Activated T-cell treated with anti-CD3 and anti-CD28 coated beads for 24 hours (primary cell): ENCODE measurements at places on chromosomes 5 and 9.
A peak's percentile ranks its signal among the peaks of the same experiment; 100 is the strongest.

- no peak for DNase-seq
These were observed 6.7 kb upstream of the BICD2 start for GRCh38 chr9:92771309-92771708.

DNA sequence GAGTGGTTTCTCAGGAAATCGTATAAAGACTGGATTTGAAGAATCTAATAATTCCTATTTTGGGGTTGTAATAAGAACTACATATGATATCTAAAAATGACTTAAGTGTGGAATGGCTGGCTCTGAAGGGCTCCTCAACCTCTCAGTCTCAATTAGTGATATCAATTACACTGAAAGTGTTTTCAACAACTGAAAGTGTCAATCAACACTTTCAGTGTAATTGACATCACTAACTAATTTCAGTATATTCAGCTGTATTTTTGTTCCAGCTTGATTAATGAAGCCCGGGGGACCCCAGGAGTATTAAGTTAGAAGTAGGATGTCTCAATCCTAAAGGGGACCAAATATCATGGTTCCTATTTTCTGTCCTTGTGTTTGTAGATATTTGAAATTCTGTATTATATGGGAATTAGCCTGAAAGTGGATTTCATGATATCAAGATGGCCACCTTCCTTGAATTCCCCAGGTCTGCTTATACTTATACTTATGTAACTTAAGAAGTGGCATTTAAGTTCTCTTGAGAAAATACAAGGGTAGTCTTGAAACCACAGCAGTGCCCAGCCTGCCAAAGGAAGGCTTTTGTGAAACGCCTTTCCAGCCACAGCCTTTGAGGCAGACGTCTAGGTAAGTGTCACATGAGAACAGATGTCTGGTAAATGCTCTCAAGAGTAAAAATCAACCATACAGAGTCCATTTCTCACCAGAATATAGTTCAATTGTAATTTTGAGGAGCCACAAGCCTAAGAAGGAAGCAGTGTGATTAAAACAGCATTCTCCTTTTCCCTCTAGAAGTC, 4.6 kb downstream of the BASP1 start:
- DNase-seq: no peak

GRCh38 chr5:134422791-134423365, 11.2 kb upstream of the CDKN2AIPNL start:
- DNase-seq: no peak

- no peak for DNase-seq
These were observed 2002.2 kb upstream of the ACO1 start for GRCh38 chr9:30382271-30382670.

DNA sequence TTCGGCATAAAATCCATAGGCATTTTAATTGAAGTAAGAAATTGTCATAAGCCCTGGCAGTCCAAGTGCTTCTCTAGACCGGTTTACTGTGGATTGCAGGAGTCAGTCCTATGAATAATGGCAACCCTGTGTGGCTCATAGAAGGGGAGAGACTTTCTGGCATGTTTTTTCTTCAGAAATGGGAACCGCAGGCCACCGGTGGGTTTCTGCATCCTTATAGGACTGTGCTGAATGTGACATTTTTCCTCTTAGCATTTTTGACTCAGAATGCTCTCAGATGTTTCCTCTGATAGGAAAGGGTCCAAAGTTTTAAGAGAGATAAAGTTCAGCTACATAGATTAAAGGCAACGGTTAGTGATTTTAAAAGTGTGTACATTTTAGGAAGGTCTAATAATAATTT, 6.3 kb downstream of the DAPK1 start:
- DNase-seq: no peak

DNA sequence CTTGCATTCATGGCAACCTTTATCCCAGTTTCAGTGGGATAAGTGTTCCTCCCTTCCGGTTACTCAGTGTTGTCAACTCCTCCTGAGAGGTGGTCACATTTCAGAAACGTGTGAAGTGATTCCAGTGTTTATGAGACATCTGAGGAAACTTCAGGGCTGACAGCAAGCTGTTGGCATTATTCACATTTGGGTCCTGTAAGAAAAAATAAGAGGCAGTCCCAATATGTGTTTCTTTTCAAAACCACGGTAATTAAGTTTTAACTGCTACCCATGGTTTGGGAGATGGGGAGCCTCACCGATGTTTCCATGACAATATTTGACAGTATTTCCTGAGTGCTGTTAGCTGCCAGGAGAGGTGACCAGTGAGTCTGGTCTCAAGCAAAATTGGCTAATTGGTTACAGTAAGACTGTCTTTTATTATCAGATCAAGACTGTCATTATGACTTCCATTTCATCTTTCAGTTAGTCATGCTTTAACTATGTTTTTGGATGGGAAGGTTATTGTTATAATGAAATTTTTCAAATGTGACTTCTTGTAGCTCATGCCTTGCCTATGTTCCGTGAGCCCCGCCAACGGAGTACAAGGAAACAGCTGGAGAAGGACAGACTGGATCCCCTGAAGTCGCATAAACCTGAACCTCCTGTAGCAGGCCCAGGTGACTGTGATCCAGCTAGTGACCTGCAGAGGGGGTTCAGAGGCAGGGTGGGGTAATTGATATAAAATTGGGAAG, 115.3 kb downstream of the GDNF start:
- DNase-seq: no peak

DNA sequence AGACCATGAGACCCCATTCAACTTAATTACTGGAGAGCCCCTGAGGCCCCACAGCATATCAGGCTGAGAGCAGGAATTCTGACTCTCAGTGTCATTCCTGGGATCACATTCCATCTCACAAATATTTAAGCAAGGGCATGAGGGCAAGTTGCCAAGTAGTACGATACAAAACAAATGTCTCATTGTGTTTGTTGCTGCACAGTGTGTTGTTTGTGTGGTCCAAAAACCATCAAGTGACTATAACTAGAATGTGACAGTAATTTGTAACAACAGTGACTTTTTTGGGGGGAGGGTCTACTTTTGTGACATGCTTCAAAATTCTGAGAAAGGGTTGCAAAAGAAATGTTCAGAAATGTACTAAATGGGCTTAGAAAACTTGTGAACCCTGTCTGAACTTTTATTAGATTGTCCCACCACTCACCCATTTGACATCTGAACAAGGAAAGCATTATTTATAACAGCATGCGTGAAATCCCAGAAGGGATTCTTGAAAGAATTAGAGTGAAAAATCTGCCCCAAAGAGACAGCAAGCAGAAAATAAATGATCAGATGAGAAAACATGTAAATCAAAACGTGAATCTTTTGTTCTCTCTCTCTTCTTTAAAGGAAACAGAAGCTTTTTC, 347.0 kb downstream of the NTRK2 start:
- DNase-seq: no peak

DNA sequence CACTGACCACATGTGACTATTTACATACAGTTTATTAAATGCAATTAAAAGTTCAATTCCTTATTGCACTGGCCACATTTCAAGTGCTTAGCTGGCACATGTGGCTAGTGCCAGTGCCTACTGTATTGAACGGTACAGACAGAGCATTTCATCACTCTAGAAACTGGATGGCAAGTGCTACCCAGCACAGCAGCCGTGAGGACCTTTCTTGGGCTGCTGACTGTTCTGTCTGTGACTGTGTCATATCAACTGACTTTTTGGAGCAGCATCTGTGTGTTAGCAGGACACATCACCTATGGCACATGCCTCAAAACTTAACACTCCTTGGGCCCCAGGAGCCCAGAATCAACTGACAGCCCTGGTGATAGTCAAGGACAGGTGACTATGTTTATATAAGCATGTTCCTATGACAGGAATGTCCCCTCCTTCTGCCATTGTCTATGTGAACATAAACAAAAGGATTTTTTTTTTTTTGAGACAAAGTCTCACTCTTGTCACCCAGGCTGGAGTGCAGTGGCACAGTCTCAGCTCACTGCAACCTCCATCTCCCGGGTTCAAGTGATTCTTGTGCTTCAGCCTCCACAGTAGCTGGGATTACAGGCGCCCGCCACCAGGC, 8.9 kb downstream of the IRF1 start:
- no peak for DNase-seq

DNA sequence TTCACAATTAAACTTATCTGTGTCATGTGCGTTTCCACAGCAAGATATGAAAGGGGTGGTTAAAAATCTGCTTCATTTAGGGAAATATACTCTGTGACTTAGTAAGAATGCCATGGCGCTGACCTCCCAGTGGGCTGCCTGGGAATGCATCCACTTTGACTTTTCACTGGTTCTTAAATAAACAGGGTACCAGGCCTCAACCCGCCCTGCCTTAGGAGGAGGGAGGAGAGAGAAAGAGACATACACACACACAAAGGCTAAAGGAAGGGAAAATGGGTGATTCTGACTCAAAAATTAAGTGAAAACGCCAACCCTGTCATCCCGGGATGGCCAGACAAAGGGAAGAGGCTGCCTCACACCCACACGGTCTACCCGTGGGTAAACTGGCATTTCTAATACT, 122.1 kb downstream of the EBF1 start:
- DNase-seq: no peak

DNA sequence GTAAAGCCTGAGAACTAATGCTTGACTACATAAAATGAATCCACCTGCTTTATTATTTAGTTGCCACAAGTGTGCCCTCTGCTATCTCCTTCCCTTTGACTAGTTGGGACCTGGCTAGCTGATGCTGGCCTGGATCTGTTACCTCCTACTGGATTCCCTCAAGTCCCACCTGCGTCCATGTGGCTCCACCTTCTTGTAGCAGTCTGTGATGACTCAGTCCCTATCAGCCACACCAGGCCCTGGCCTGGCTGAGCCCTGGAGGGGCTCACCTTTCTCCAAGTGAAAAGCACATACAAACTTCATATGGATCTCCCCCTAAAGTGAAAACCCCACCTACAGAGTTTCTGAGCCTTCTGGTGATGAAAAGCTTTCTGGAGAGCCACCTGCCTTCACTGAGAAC, 611.4 kb downstream of the SEMA5A start:
- no peak for DNase-seq

DNA sequence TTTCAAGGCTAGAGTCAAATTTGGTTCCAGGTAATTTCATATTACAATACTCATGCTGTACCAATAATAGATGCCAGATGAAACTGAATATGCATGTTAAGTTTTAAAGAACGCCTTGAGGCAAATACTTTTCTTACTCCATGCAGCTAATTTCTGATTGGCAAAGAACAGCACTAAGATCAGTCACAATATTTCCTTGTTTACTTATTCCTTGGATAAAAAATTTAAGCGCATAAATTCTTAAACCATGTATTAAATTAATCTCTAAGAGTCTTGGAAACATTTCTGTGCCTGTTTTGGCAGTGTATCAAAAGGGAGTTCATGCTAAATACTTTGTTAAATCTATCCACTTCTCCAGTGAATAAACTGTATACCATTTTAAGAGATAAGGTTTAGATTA, 173.5 kb downstream of the SLC12A2 start:
- DNase-seq: no peak

- no peak for DNase-seq
These were observed 559.5 kb upstream of the SGCD start for GRCh38 chr5:155767470-155767869.

DNA sequence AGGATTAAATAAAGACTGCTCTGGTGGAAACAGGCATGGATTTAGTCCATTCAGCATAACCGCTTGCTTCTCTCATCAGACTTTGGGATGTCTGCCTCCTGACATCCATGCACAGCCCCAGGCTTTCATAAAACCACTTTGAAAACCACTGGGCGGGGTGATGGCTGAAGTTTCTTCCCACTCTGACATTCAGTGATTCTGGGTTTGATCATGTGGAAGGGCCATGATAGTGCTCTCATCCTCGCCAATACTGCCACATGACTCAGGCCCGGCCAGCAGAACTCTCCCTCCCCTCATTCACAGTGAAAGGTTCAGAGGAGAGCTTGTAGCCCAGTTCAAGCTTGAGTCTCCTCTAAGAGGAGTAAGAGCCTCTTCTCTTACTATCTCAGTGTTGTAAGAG, 29.6 kb upstream of the GLRA1 start:
- DNase-seq: no peak

DNA sequence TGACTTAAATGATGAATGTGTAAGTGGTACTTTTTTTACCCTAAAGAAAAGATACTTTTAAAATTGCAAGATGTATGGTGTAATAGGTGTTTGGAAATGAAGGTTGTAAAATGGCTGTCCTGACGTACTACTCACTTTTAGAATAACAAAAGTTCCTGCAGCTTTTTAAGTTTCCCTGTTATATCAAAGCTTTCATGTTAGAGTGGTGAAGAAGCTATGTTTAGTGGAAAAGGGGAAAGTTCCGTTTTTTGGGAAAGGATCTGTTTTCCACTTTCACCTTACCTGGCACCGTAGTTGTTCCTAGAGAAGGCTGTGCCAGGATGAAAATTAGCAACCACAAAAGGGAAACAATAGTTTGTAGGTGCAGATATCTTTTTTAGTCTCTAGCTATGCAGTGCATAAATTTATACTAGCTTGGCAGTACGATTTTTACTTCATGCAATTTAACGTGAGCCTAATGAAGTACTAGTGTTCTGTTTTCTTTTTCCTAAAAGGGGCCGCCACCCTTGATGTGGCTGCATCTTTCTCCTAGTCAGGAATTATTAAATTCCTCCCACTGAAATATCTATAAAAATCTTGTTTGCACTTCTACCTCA, 1.3 kb downstream of the TNPO1 start:
- no peak for DNase-seq

GRCh38 chr9:74025402-74025925, 471.7 kb upstream of the RORB start:
- no peak for DNase-seq

- no peak for DNase-seq
These were observed 35.3 kb upstream of the RNF20 start for GRCh38 chr9:101498323-101498722.

- no peak for DNase-seq
These were observed 113.2 kb downstream of the SLC12A2 start for GRCh38 chr5:128196791-128197190.

GRCh38 chr9:5516453-5517220, 6.3 kb downstream of the PDCD1LG2 start:
- no peak for DNase-seq

DNA sequence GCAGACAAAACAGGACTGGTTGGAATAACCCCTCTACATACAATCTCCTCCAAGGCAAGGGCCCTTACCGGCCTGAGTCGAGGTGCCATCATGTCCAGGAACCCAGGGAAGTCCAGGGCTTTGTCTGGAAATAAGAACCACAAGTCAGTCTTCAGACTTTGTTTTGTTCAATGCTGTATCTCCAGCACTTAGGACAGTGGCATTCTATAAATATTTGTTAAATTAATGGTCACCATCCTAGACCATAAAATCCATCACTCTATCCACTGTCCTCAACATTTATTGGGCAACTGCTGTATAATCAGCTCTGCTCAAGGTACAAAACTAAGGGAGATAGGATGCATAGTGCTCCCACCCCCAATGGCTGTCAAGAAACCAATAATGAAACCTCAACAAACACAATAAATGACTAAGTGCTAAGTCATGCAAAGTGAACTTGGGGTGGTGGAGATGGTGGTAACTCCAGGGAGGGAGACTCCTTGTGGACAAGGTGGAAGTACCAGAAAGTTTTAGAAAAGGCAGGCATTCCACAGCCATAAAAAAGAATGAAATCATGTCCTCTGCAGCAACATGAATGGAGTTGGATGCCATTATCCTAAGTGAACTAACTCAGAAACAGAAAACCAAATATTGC, 5.0 kb downstream of the RELL2 start:
- DNase-seq: peak; percentile 22
